ENCODE measurements at places on chromosomes 2 and 18.

GRCh38 chr2:168244318-168244717 lies 3.1 kb downstream of the STK39 start:
- DNase-seq: peak; percentile 18

GRCh38 chr2:129212299-129212958 lies 767.0 kb upstream of the RAB6C start:
- no peak for DNase-seq

GRCh38 chr18:66872277-66872676 lies 268.4 kb upstream of the CDH19 start:
- no peak for DNase-seq

DNA sequence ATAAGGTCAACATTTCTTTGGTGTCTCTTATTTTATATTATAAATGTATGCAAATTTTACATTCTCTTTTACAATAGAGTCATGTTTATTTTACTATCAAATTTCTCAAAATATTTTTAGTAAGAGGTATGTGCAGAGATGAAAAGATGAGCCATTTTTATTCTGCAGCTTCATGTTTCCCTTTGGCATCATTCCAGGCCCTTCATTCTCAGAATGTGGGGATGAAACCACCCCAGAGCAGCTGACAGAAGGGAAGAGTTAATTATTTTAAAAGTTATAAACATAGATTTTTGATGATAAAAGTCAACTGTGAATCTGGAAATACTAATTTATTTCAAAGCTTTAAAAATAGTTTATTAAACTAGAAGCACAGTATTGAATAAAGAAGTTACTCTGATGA lies 12.8 kb upstream of the FSHR start:
- no peak for DNase-seq

DNA sequence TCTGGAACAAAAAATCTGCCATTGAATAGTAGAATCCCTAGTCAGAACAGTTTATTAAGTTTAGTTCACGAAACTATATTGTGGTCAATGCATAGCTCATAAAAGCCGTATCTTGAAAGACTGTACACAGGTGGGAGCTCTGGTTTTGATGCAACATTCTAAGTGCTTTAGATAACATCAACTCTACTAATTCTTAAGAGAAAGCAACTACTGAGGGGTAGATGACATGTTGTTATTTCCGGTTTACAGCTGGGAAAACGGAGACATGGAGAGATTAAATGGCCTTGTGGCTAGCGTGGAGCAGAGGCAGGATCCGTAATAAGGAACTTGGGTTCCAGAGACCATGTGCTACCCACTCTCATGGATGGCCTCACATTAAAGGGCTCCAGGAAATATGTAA lies 4.2 kb upstream of the ITGA6 start:
- no peak for DNase-seq

DNA sequence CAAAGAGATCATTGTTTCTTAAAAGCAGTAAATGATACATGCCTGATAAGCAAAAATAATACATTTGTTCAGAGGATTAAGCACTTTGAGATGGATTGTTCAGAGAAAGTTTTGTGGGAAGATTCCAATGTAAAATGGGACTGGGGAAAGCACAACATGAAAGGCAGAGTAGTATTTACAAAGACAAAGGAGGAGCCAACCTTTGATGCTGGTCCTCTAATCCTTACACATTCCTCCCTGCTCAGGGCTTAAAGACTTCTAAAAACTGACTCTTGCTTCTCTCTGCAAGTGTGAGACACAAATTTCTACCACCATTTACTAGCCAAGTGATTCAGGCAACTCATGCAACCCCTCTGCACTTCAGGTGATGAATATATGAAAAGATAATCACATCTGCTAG lies 47.2 kb upstream of the REG3G start:
- DNase-seq: no peak

- no peak for DNase-seq
Observed at GRCh38 chr2:61463769-61464475, 7.0 kb downstream of the USP34 start.

DNA sequence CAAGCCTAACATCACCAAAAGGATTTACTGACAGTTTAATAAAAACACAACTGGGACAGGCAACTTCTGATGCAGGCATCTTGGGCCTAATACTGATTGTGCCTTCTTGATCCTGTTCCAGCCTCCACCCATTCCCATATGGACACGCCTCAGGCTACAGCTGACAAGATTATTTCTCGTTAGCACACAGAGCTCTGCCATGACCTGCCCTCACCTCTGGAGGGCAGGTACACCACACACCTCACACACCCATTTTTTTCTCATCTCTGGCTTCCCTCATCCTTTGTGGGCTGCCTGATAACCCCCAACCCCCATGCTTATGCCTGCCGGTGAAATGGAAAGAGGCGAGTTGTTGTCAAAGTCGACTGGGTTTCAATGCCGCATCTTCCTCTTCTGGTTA lies 147.0 kb downstream of the ANTXR1 start:
- DNase-seq: no peak

All from stimulated activated CD4-positive, alpha-beta T cell treated with anti-CD3 and anti-CD28 coated beads, Interleukin-1b, Interleukin-23, amount 100 ng/mL, for 4 hours (primary cell).